NCI-H460 (cell line): ENCODE measurements at places on chromosomes 13 and 19.

GRCh38 chr13:33487575-33488243 lies 202.2 kb upstream of the STARD13 start:
- DNase-seq: no peak

DNA sequence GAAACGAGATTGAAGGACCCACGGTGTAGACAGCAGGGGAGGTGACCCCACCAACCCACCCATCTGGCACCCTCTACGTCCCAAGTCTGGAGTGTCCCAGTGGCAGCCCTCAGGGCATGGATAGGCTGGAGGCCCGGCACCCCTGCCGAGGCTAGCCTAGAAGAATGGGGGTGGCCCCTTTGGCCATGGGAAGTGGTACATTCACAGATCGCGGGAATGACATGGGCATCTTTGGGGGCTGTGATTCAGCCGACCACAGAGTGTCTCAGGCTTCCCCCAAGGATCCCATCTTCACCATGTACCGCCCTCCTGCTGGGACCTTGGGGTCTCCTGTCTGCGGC lies 11.3 kb upstream of the MKNK2 start:
- DNase-seq: no peak

- no peak for DNase-seq
Observed at GRCh38 chr19:58274771-58275201, 4.0 kb upstream of the ZNF8 start.

GRCh38 chr19:12606796-12607195 lies 3.8 kb downstream of the ZNF490 start:
- no peak for DNase-seq

GRCh38 chr13:75352641-75353327 lies 129.2 kb downstream of the TBC1D4 start:
- no peak for DNase-seq

GRCh38 chr13:112144616-112145550 lies 77.9 kb downstream of the SOX1 start:
- no peak for DNase-seq

- no peak for DNase-seq
Observed at GRCh38 chr19:58551123-58551497, 3.8 kb downstream of the CHMP2A start.

DNA sequence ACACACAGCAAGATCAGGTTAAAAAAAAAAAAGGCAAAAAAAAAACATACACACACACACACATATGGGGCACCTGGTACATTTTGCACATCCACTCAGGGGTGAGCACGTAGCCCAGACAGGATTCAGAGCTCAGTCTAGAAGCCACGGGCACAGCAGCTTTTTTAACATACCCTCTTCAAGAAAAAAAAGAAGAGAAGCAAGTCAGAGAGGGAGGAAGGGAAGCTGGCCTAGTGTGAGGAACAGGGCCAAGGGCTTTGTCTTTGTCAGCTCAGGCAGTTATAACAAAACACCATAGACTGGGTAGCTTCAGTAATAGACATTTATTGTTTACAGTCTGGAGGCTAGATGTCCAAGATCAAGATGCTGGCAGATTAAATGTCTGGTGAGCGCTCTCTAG lies 2.3 kb upstream of the TPM4 start:
- no peak for DNase-seq

GRCh38 chr13:73073050-73073449 lies 14.2 kb downstream of the KLF5 start:
- no peak for DNase-seq

DNA sequence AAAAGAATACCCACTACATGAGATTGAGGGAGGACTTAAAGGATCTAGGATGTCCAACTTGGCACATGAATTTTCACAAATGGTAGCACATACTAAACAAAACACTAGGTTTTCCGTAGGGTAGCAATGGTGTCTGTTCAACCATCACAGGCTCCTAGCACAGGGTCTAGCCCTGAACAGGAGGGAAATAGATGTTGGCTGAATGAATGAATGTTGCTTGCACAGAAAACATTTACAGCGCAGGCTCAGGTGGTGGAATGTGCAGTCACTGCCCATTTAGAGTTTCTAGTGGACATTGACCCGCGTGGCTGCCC lies 1.9 kb upstream of the MYCBP2 start:
- no peak for DNase-seq
